Brain pericyte (primary cell): ENCODE measurements at places on chromosomes 16 and 17.
A peak's percentile ranks its signal among the peaks of the same experiment; 100 is the strongest.

DNA sequence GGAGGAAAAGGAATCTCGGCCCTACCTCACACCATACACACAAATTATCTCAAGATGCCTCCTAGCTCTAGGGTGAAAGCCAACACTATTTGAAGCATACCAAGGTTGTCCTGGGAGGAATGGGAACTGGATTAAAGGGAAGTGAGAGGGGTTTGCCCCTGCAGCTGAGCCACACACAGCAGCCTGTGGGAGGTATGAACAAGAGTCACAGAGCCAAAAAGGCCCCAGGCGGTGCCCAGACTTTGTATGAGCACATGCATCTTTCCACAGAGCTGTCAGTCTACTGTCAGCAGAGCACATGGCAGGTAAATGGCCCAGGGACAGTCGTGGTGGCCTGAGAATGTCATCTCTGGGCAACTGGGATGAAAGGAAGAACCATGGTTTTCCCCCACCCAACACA lies 31.0 kb upstream of the RCVRN start:
- DNase-seq, result no peak

DNA sequence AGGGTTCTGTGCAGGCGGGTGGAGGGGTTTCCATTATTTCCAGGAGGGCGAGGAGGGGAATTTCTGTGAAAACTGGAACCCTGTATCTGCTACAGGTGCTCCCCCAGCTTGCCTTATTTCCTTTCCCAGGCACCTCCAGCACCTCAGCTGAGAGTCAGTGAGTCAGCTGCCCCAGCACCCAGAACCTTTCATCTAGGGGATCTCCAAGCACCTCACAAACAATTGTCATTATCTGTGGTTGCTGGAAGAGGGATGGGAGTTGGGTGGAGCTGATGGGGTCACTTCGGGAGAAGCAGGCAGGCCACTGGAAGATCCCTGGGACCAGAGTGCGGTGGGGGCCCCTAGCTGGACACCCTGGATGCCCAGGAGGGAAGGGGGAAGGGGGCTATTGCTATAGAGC lies 10.0 kb upstream of the CLUH start:
- DNase-seq, result no peak

GRCh38 chr16:70421473-70422311 lies 17.2 kb downstream of the ST3GAL2 start:
- no peak for DNase-seq

- DNase-seq, result no peak
Observed at GRCh38 chr16:65480281-65481091, 358.6 kb upstream of the CDH11 start.

DNA sequence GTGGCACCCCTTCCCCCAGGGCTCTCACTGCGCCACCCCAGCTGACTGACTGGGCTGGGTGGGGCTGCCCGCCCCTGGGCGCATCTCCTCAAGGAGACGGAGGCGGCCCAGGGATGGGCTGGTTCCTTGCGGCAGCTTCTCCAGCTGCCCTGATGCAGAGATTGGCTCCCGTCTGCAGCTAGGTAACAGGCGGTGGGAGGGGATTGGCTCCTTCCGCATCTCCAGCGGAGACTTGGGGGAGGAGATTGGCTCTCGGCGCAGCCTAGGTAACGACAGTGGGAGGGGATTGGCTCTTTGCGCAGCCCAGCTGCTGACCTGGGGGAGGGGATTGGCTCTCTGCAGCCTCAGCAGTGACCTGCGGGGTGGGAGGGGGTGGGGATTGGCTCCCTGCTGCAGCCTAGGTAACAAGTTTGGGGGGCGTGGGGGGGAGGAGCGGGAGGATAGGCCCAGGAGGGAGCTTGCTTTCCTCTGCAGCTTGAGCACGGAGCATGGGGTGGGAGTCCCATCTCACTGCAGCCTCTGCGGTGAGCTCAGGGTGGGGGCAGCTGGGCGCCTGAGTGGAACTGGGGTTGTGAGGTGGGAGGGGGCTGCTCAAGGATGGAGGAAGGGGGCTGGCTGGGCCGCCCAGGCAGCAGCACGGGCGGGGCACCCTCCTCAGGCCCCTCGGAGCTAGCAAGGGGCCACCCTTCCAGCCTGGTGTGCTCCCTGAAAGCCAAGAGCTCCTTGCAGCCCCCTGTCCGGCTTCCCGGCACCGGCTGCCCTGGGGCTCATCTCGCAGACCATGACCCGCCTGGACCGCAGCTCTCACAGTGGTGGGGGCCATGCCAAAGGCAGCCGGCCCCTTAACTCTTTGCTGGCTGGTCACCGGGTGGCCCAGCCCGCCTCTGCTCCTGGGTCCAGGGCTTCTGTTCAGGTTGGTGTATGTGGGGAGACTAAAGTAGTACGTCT lies 6.4 kb downstream of the NFE2L1 start:
- no peak for DNase-seq

GRCh38 chr17:57595947-57596695 lies 149.0 kb downstream of the CCDC182 start:
- no peak for DNase-seq

DNA sequence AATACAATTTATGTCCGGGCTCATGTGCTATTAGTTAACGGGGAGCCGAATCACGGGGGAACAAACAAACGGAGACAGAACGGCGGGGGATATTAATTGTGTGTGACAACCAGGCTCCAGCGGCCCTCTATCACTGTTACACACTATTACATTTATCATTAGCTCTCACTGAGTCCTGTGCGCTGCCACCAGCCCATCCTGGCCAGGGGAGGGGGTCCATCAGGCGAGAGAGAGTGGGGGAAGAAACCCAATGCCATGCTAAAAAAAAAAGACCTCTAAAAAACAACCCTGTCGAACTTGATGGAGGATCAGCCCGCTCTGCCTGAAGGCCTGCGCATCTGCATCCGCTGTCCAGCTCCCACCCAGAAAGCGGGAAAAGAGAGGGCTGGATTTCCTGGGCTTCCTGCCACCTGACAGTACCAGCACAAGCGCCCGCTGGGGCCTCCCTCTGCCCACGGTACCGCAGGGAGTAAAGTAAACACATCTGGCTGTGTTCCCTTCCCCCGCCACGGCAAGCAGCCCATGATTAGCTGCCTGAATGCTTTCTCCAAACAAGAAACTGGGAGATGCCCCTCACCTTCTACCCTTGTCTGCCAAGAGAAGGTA lies 41.7 kb downstream of the PIPOX start:
- peak; percentile 53 for DNase-seq

DNA sequence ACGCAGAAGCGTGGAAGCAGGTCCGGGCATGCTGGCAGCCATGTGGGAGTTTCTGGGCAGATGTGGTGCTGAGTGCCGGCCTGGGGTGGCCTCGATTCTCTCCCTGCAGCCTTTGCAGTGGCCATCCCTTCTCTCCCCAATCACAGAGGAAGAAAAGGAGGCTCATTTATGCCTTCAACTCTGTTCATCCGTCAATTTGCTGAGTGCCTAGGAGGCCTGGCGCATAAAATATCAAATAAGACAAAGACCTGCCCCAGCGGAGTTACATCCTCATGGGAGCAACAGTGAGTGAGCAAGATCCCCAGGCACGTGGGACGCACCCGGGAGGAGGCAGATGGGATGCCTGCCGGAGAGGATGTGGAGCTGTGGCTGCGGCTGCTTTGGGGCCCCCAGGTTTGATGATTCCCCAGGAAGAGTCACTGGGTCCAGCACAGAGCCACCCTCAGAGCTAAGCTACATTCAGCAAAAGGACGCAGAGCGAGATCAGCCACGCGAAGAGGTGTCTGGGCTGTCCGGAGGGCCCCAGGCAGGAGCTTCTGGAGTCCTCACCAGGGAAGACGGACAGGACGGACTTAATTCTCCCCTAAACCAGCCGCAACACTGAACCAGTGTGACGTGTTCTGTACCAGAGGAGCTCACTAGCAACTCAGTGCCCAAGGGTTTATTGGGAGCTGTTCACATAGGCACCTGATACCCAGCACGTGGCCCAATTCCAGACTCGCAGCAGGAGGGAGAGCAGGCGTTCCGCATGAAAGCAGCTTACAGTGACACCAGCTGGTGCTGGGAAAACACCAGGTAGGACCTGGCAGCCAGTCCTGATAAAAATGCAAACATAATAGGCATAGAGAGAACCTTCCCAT lies 11.3 kb downstream of the CA5A start:
- no peak for DNase-seq

DNA sequence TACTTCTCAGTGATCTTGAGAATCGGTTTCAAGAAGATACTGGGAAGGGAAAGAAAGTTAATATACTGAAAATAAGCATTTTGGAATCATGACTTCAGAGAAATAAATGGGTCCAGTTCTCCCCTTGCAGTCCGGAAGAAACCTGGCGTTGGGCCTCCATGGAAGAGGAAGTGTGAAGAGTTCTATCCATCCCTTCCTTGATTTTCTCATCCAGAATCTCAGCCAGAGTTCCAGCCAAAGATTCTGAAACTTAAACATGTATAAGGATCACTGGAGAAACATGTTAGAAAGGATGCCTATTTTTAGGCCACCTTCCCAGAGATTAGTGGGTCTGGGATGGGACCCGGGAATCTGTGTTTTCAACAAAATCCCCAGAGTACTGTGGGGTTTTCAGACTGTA lies 8.7 kb upstream of the GAS7 start:
- DNase-seq, result no peak

- DNase-seq, result no peak
Observed at GRCh38 chr17:21210411-21211076, 3.4 kb downstream of the TMEM11 start.

- DNase-seq, result no peak
Observed at GRCh38 chr17:47980541-47980940, 9.6 kb downstream of the CDK5RAP3 start.

DNA sequence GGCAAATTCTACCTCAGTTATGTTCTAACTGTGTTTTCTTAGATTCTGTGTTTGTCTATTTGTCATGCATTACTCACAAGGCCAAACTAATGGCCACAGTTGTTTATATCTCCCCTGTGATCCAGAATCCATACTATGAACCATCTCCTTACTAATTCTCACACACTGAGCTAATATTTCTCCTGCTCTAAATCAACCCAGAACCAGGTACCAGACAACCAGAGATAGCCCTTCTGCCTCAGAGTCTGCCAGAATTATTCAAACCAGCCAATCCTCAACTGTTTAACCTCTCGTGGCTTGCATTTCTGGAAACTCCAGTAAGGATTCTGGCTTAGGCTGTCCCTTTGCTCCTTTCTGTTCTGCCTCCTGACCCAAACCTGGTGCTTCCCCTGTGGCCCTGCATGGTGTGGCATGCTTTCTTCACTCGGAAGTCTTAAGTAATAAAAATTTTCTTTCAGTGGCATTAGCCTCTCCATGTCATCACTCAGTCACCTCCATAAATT lies 59.4 kb downstream of the EFCAB5 start:
- no peak for DNase-seq

DNA sequence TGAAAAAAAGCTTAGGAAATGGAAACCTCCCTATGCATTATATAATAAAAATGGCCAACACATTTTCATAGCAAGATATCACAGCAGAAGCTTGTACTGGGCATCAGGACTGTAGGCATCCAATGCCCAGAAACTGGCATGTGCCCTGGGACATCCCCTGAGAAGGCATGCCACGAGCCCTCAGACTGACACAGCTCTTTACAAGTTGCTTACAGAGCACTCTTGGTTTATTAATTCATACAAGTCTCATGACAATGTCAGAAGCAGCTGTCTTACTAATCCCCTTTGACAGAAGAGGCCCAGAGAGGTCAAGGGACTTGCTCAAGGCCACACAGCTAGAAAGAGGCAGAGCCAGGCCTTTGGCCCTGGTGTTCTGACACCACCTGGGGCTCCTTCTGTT lies 5.6 kb upstream of the CCL2 start:
- DNase-seq, result no peak

DNA sequence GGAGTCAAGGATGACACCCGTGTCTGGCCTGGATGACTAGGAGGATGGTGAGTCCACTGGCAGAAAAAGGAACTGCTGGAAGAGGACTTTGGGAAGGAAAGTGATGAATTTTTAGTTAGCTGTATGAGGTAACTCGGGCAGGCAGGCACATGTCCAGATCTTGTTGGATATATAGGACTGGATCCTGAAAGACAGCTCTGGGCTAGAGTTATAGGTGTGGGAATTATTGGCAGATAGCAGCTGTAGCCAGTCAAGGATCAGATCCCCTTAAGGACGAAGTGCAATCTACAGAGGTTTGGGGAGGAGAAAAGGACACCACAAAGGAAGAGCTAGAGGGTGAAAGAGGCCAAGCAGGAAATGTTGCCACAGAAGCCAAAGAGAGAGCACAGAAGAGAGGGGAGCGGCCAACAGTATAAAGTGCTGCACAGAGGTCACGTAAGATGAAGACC lies 10.1 kb downstream of the CYB5D1 start:
- DNase-seq, result no peak

- no peak for DNase-seq
Observed at GRCh38 chr16:74468807-74469525, 47.7 kb upstream of the CLEC18B start.

GRCh38 chr17:77422104-77422747 lies 281.5 kb downstream of the SEC14L1 start:
- DNase-seq, result no peak

- no peak for DNase-seq
Observed at GRCh38 chr16:50038286-50038685, 13.3 kb downstream of the CNEP1R1 start.

- no peak for DNase-seq
Observed at GRCh38 chr17:5444209-5444608, 5.3 kb upstream of the C1QBP start.

DNA sequence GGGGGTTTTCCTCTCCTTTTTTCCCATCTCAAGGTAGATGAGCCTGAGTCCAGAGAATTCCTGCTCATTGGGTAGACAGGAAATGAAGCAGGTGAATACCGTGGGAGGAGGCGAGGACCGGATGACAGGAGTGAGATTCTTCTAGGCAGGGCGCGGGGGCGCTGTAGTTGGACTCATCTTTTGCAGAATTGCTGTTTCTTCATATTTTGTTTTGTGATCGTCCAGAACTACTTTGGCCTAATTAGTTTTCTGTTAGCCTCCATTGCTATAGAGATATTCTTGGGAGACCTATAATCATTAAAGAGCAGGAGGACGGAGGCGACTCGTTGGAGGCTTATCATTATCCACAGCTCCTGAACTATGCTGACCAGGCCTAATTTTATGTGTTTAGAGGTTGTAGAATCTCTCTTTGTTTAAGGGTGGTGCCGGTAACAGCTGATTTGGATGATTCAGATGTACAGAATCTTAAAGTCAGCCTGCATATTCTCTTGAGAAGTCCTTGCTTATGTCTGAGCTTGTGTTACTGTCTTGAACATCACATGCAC lies 650 bp downstream of the ATP6V0A1 start:
- no peak for DNase-seq

- peak; percentile 83 for DNase-seq
Observed at GRCh38 chr17:50173335-50173941, 7.6 kb downstream of the SGCA start.

- no peak for DNase-seq
Observed at GRCh38 chr16:72657791-72658190, 390.1 kb downstream of the ZFHX3 start.

GRCh38 chr17:72382971-72383722 lies 262.3 kb downstream of the SOX9 start:
- no peak for DNase-seq

DNA sequence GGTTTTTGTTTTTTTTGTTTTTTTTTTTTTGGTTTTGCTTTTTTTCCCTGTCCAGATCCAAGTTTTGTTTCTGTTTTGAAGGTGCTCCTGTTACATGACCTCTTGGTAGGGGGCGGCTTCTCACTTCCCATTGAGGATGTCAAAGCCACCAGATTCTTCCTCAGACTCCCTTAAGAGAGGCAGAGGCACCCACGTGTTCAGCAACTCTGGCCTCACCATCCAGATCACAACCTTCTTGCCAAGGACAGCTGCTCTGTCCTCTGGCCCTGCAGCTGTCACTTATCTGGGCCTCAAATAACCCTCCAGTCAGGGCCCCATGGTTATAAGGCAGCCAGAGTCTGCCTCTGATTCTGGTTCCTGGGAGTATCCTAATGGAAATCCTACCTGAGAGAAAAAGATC lies 208.5 kb downstream of the STX8 start:
- DNase-seq, result no peak

- no peak for DNase-seq
Observed at GRCh38 chr16:12162151-12162985, 185.8 kb downstream of the SNX29 start.
